Right forelimb (tissue), 1 donor: ENCODE measurements at places on chromosomes 13 and 19.
A peak's percentile ranks its signal among the peaks of the same experiment; 100 is the strongest.

GRCh38 chr13:50158385-50159165 lies 143.3 kb downstream of the KCNRG start:
- no peak for DNase-seq

- no peak for DNase-seq
Observed at GRCh38 chr13:73216381-73216831, 157.6 kb downstream of the KLF5 start.

DNA sequence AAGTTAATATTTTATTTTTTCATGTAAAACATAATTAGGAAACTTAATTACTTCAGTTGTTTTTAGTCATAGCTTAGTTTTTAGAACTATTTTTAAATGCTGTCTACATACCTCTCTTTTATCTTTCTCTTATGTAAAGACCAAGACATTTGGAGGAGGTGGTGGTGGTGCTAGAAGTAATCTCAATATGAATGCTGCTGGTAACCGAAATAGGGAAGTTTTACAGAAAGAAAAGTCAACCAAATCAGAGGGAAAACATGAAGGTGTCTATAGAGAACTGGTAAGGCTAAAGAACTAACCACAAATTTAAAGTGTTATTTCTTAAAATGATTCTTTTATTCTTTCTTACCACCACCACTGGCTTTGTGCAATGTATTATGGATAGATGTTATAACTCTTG lies 97.3 kb downstream of the TDRD3 start:
- DNase-seq: no peak

DNA sequence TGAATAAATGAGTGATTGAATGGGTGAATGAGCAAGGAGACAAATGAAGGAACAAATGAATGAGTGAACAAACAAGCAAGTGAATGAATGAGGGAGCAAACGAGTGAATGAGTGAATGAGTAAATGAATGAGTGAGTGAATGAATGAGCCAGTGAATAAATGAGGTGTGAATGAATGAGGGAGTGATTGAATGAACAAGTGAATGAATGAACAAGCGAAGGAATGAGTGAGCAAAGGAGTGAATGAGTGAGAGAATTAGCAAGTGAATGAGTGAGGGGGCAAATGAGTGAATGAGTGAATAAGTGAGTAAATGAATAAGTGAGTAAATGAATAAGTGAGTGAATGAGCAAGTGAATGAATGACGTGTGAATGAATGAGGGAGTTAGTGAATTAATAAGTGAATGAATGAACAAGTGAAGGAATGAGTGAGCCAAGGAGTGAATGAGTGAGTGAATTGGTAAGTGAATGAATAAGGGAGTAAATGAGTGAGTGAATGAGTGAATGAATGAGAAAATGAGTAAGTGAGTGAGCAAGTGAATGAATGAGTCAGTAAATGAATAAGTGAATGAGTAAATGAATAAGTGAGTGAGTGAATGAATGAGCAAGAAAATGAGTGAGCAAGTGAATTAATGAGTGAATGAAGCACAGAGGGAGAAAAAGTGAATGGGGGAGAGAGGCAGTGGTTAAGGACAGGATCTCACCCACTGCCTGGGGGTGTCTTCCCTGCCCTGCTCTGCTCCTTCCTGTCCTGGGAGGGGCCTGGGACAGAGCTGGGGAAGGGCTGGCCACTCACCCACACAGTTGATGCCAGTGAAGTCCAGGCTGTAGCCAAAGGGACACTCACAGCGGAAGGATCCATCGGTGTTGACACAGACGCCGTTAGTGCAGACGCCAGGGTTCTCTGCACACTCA lies 36.4 kb downstream of the CCL25 start:
- no peak for DNase-seq

- no peak for DNase-seq
Observed at GRCh38 chr13:27709779-27710178, 82.5 kb upstream of the GSX1 start.

GRCh38 chr13:106471957-106472543 lies 63.4 kb downstream of the EFNB2 start:
- no peak for DNase-seq

- no peak for DNase-seq
Observed at GRCh38 chr13:110238818-110239195, 68.2 kb downstream of the COL4A1 start.

DNA sequence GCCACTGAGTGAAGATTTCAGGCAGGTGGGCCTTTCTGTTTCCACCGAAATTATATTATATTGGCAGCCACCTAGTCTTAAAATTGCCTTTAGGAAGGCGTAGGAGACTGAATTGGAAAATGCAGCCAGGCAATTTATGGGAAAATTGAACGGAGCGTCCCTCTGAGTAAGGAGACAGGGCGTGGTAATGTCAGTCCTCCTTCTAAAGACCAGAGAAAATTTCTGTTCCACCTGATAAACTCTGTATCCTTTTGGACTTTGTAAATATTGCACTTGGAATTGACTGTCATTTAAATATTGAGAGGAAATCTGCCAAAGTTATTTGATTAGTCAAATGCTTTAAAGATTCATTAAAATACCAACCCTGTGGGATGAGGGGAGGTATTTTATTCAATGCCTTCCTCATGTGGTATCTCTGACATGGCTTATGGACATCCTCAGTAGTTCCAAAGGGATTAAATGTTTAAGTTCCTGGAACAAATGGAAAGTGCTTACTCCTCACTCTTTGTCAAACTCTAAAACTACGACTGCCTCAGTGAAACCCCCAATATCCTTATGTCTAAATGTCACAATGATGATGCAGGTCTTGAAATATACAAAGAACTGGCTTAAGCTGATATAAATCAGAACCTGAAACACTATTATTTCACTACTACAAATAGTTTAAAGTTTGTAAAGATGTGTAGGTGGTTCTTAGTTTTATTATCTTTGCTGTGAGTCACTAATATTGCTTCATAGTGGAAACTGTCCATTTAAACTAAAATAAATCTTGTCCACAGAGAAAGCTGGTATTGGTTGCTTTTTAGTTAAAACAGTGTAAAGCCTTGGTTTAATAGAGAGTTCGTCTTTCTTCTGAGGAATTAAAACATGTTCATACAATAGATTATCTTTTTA lies 203.2 kb downstream of the FGF14 start:
- no peak for DNase-seq

- no peak for DNase-seq
Observed at GRCh38 chr13:79194727-79195126, 211.3 kb downstream of the RBM26 start.

GRCh38 chr13:99199541-99200431 lies 868 bp upstream of the UBAC2 start:
- DNase-seq: no peak

GRCh38 chr19:29539670-29540069 lies 13.9 kb downstream of the VSTM2B start:
- no peak for DNase-seq

GRCh38 chr13:32048816-32049215 lies 17.2 kb downstream of the FRY start:
- no peak for DNase-seq

DNA sequence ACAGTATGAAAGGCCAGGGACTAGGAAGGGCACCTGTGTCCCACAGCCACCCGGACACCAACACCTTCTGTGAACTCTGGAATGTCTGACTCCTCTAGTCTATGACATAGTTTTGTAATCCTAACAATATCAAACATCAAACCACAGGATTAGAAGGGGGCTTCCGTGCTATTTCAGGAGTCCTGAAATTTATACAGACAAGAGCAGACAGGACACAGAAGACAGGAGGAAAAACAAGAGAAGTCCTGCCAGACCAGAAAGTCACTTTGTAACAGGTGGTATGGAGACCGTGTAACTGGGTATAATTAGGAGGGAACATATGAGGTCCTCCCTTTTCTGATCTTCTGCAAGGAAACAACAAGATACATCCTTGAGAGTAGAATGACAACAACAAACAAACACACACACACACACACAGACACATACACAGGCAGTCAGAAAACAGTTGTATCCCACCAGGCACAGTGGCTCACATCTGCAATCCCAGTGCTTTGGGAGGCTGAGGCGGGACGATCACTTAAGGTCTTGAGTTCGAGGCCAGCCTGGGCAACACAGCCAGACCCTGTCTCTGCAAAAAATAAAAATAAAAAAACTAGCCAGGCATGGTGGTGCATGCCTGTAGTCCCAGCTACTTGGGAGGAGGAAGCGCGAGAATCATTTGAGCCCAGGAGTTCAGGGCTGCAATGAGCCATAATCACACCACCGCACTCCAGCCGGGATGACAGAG lies 13.1 kb downstream of the INSR start:
- no peak for DNase-seq

DNA sequence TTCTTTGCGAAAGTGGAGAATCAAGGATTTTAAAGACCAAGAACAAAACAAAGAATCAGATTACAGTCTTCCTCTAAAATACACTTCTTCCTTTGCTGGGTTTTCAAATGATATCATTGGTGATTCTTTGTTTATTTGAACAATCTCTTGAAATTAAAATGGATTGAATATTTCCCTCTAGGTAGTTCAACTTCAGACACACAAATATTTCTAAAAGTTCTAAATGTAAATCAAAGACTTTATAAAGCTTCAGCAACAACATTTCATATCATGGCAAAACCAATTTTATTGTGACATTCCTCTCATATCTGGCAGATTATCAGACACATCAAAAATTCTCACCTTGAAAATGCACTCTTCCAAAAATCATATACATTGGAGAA lies 13.0 kb downstream of the ZIC2 start:
- DNase-seq: no peak

- DNase-seq: no peak
Observed at GRCh38 chr19:872266-872951, 12.9 kb downstream of the CFD start.

- no peak for DNase-seq
Observed at GRCh38 chr19:32767951-32768679, 48.5 kb downstream of the TDRD12 start.

DNA sequence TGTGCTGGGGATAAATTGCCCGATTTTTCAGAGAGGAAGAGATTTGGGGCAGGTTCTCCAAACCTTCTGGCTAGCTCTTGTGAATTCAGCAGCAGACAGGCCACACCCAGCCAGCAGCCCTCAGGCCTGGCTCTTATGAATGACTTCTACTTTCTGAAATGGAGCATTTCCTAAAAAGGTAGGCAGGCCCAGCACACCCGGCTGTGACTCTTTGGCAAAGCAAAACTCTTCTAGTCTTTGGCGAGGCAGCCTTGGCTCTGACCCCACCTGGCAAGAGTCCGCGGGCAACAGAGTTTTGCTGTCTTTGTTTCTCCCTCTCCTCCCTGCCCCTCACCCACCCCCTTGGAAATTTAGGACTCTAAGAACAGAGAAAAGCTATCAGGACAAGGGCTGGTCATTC lies 221.2 kb downstream of the ZNF536 start:
- DNase-seq: no peak

DNA sequence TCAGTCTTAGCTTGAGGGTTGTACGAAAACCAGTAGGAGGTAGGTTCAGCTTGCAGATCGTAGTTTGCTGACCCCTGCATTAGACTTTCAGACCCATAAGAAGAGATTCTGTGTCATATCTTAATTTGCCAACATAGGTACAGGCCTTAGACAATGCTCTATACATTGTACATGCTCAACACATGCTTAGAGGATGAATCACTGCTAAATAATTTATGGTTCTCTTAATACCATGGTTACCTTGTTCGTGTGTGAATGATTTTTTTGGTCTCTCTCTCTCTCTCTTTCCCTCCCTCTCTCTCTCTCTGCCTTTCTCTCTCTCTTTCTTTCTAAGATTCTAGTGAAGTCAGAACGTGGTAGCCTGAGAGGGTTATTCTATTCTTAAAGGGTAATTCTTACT lies 112.2 kb downstream of the FGF14 start:
- no peak for DNase-seq

DNA sequence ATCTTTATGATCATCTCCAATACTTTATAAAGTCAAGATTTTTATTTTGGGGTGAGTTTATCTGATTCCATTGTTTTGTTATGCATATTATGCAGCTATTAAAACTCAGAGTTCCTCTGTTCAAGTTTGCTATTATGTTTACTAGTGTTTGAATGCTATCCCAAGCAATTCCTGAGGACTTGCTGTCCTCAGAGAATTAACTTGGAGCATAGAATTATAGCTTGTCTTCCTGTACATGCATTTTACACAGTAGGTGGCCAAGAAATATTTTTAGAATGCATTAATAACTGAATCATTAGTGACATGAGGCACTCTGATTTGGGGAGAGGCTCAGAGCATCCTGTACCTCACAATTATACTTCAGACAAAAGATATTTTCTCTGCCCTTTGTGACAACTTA lies 195.6 kb upstream of the MIR17HG start:
- DNase-seq: no peak

DNA sequence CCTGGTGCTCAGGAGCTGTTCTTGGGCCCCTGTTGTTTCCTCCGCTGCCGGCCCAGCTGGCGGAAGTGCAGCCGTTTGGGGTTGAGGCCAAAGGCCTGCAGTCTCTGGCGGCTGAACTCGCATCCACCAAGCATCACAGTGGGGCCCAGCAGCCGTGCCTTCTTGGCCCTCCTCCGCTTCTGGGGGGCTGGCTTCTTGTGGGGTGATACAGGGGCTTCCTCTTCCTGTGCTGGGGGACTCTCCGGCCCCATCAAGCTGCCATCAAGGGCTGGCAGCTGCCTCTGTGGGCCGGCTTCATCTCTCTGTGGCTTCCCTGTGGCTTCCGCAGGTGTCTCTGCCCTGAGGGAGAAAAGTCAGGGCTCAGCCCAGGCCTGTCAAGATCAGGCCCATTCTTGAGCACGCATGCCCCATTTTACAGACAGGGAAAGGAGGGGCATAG lies 10.3 kb downstream of the ATG4D start:
- no peak for DNase-seq

DNA sequence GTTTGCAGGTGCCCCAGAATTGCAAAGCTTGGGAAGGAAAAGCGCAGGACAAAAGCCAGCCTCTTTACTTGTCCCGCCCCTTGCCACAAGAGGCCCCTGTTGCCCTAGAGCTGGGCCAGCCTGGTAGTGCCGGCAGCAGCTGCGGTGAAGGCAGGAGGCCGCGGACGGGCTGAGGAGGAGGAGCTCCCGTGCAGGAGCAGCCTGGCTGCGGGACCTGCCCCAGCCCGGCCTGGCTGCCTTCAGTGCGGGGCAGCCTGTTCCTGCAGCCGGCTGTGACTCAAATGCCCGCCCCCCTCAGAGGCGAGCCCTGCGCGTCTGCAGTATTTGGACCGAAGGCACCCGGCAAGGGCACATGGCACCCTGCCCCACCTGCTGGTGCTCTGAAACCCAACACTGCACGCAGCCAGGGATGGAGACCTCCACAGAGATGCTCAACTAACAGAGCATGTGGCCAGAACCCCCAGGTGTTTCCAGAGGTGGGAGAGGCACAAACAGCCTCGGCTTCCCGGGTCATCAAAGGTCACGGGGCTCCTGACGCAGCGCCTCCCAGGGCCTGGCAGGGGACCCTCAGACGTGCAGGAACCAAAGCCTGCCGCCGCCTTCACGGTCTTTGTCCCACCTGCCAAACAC lies 29.7 kb downstream of the NAXD start:
- DNase-seq: peak; percentile 73

DNA sequence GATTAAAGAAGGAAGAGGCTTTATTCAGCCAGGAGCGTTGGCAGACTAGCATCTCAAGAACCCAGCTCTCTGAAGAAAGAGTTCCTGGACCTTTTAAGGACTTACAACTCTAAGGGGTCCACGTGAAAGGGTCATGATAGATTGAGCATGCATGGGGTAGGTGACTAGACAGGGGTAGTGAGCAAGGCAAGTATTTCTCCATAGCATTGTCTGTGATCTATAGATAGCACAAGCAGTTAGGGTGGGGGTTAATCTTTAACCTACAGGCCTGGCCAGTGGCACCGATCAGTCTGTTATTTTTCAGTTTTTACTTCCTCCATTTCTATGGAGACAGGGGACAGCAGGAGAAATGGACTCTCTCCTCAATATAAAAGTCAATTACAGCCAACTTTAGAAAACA lies 983.7 kb downstream of the SLITRK1 start:
- DNase-seq: no peak

GRCh38 chr13:60369242-60369641 lies 27.8 kb upstream of the TDRD3 start:
- no peak for DNase-seq
